Thoracic aorta (tissue), 2 donors: ENCODE measurements at places on chromosomes 2 and 18. TPM values are rescaled to one million over a fixed set of nuclear protein-coding genes. Genes with fewer than 3 reads are reported as not detected.

Gene ZNF396
- 4.1 TPM for total RNA-seq

- no peak for DNase-seq
- no peaks in the 10 kb centered on the region for H3K36me3 ChIP-seq
- no peak overlapping the region for H3K4me3 ChIP-seq
These were observed 45.3 kb upstream of the SERPINE2 start for GRCh38 chr2:224084266-224084892.

GRCh38 chr18:25187521-25188192, 164.3 kb downstream of the ZNF521 start:
- H3K4me3 ChIP-seq, result no peak overlapping the region
- H3K27ac ChIP-seq, result no peak overlapping the region
- DNase-seq, result no peak
- no peaks in the 10 kb centered on the region for H3K4me1 ChIP-seq

GRCh38 chr18:46693996-46694395, 37.0 kb upstream of the LOXHD1 start:
- H3K36me3 ChIP-seq, result no peaks in the 10 kb centered on the region
- H3K4me3 ChIP-seq, result no peak overlapping the region
- no peaks in the 10 kb centered on the region for H3K27me3 ChIP-seq
- H3K4me1 ChIP-seq, result no peaks in the 10 kb centered on the region

Gene EIF2AK2
- 37.4 TPM for total RNA-seq

GRCh38 chr2:109378682-109379081, 235.1 kb downstream of the SEPTIN10 start:
- no peak for DNase-seq
- H3K27me3 ChIP-seq, result no peaks in the 10 kb centered on the region
- no peak overlapping the region for H3K27ac ChIP-seq
- no peak overlapping the region for H3K4me3 ChIP-seq
- H3K4me1 ChIP-seq, result peaks cover 23% of the 10 kb centered on the region

DNA sequence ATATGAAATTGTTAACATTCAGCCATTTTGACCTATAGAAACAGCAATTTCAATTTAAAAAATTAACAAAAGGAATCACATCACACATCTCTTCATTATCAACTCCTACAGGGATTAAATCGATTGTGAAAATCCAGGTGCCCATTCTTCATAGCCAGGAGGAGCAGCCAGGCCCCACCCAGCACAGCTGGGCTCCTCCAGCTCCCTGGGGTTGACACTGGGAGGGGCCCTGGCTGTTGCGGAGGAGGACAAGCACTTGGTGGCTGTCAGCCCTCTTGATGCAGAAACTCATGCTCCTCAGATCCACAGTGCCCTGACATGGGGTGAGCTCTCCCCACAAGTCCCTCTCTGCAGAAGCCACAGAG, 99.8 kb downstream of the FAM210A start:
- DNase-seq, result no peak
- H3K36me3 ChIP-seq, result peaks cover 6% of the 10 kb centered on the region
- no peaks in the 10 kb centered on the region for H3K27me3 ChIP-seq
- H3K4me1 ChIP-seq, result peaks cover 5% of the 10 kb centered on the region
- no peak overlapping the region for H3K4me3 ChIP-seq

Gene SNORC
- total RNA-seq, result 0.41 TPM

- H3K36me3 ChIP-seq, result no peaks in the 10 kb centered on the region
- H3K27ac ChIP-seq, result peak overlapping the region; percentile 20
- no peak for DNase-seq
- H3K4me1 ChIP-seq, result peaks cover 20% of the 10 kb centered on the region
These were observed 18.9 kb downstream of the STEAP3 start for GRCh38 chr2:119242276-119243119.

DNA sequence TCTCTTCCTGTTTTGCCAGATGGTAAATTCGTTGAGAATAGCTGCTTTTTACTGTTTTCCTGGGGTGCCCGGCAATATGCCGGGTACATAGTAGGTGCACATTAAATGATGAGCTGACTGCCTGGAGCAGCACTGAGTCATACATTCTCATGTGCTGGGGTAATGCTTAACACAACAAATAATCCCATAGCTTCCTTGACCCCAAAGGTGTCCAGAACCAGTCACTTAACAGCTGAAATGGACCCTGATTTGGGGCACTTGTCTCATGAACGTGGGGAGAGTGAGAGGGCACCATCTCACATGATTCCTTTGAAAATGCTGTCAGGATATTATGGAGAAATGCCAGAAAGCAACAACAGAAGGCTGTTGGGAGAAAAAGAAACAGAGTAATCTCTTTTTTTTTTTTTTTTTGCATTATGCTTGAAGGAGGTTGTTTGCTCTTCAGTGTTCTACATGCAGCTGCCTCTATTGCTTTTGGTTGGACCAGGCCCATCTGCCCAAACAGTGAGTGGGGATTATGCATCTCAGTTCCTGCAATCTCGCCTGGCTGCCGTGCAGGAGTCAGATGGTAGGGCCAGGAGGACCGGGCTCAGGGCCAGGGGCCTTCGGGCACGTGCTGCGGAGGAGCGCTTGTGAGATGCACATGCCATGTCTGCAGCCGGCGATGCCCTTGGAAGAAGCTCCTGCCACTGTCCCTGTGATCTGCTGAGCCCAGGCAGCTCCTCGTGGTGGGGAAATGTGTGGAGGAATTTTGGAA, 162.1 kb downstream of the SH3RF3 start:
- no peak for DNase-seq
- no peaks in the 10 kb centered on the region for H3K36me3 ChIP-seq
- H3K4me1 ChIP-seq, result peaks cover 32% of the 10 kb centered on the region

Gene PAX8
- 2.4 TPM for total RNA-seq

GRCh38 chr2:25697559-25698341, 24.4 kb upstream of the DTNB start:
- no peak for DNase-seq
- H3K36me3 ChIP-seq, result no peaks in the 10 kb centered on the region
- H3K4me1 ChIP-seq, result no peaks in the 10 kb centered on the region
- H3K27me3 ChIP-seq, result no peaks in the 10 kb centered on the region
- H3K4me3 ChIP-seq, result no peak overlapping the region

DNA sequence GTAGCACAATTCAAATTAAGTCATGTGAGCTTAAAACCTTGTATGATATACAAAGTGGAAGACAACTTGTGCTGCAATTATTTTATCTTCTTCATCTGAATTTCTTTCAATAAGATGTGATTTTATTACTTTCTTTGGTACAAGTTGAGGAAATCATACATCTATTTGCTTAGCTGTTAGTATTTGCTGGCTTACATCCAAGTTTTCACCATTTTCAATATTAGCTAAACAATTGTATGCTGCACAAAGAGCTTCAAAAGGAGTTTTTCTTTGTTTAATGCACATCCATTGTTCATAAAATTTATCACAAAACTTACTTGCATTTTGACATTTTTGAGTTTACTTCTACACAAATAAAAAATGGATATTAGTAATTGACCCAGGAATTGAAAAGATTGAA, 40.9 kb downstream of the SCN9A start:
- DNase-seq, result no peak
- H3K4me3 ChIP-seq, result no peak overlapping the region
- H3K27ac ChIP-seq, result no peak overlapping the region
- H3K4me1 ChIP-seq, result no peaks in the 10 kb centered on the region
- no peaks in the 10 kb centered on the region for H3K27me3 ChIP-seq

Gene CLIP4
- 54.0 TPM for total RNA-seq

GRCh38 chr2:211879323-211879722, 659.3 kb downstream of the ERBB4 start:
- H3K27me3 ChIP-seq, result no peaks in the 10 kb centered on the region
- no peak overlapping the region for H3K4me3 ChIP-seq
- H3K27ac ChIP-seq, result no peak overlapping the region
- no peak for DNase-seq
- H3K4me1 ChIP-seq, result no peaks in the 10 kb centered on the region

DNA sequence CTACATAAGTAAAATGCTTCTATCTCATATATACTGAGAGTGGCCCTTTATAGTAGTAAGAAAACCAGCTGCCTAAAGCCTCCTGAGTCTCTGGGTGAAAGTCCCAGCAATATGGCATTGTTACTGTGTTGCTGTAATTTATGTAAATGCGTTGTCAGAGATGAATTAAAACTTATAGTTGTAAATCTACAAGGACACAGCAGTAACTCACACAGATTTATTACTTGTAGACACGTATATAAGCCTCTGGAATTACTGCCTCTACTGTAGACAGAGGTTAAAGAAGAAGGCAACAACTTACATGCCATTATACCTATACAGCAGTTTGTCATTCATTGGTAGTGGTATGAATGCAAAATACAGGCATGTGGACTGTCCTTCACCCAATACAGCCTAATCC, 169.1 kb upstream of the BOD1L2 start:
- H3K36me3 ChIP-seq, result no peaks in the 10 kb centered on the region
- H3K4me3 ChIP-seq, result no peak overlapping the region
- no peak for DNase-seq
- no peak overlapping the region for H3K27ac ChIP-seq
- no peaks in the 10 kb centered on the region for H3K4me1 ChIP-seq
